ENCODE measurements at places on chromosomes 2 and 18.

DNA sequence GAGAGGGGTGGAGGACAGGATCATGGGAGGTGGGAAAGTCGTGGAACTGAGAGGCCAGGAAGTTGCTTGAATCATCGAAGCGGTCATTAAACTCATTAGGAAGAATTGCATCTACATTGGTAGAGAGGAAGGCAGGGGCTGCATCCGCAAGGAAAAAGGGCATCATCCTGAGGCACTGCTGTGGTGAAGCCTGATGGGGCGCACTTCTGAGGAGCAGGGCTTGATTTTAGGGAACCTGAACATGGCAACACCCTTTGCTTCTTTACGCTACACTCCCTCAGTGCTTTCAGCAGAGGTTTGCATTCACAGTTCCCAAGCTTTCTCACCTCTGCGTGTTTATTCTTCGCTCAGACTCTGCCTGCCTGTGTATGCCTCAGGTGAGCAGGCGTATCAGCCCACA lies 352.0 kb upstream of the RAB6C start:
- no peak for DNase-seq

- no peak for DNase-seq
Observed at GRCh38 chr2:8566155-8566670, 115.6 kb upstream of the ID2 start.

- DNase-seq = peak; percentile 87
Observed at GRCh38 chr2:199457147-199458008, at the start of gene SATB2. SATB2 (minus strand) TSS chr2:199457939; CDS start chr2:199456037, 1,902 bp downstream.

- no peak for DNase-seq
Observed at GRCh38 chr18:4412286-4412685, 42.8 kb downstream of the DLGAP1 start.

- no peak for DNase-seq
Observed at GRCh38 chr2:16224298-16225045, 284.1 kb downstream of the MYCN start.

- no peak for DNase-seq
Observed at GRCh38 chr2:19855542-19856431, 46.0 kb downstream of the TTC32 start.

DNA sequence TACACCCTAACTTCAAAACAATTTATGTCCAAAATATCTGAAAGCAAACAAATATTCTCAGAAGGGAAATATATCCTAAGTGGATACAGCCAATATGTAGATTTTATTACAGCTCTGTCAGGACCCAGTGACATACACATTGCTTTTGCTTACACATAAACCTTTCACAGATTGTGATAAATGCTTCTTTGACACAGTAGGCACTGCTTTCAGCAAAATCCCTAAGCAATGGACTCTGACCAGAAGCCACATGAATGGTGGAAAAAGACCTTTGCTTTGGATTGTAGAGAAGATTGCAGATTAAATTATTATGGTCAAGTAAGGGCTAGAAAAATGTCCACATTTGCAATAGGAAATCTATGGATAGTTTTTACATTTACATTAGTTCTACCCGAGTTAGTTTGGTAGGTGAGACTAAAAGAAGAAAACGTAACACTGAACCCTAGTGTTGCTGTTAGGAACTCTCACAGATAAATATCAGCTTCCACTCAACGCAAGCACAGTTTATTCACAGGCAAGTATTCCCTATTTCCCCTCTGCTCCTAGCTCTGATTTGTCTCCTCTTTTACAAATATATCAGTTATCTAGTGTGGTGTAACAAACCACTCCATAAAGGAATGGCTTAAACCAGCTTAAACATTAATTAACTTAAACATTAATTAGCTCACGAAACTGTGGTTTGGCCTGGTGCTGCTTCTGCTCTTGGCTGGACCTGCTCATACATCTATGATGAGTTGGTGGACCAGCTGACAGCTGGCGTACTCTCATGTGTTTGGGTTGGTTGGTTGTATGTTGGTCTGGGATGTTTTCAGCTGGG lies 23.6 kb upstream of the SERPINE2 start:
- no peak for DNase-seq

GRCh38 chr2:160167089-160167740 lies 32.9 kb downstream of the ITGB6 start:
- DNase-seq = no peak

DNA sequence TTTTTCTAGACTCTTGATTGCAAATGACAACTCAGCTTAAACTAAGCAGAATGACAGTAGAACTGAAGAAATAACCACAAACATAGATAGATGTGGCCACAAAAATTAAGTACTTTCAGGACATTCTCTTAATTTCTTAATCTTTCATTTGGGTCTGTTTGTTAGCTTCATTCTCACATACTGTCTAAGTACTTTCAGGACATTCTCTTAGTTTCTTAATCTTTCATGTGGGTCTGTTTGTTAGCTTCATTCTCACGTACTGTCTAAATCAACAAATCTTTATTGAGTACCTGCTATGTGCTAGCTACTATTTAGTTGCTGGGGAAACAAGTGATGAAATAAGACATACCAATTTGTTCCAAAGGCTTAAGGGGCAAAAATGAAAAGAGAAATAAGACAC lies 35.1 kb downstream of the FAM117B start:
- DNase-seq = no peak

- no peak for DNase-seq
Observed at GRCh38 chr2:71919708-71920107, 228.0 kb downstream of the CYP26B1 start.

DNA sequence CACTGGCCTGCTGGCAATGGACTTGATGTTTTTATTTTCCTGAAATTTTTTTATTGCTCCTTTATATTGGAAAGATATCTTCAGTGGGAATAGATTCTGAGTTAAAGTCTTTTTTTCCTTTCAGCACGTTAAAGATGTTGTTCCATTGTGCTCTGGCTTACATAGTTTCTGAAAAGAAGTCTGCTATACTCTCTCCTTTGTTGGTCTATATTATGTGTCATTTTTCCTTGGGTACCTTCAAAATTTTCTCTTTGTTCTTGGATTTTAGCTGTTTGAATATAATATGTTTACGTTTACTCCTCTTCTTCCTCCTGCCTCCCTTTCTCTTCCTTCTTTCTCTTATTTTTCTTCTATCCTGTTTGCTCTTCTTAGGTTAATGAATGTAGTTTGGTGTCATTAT lies 105.5 kb downstream of the CAPN13 start:
- no peak for DNase-seq

DNA sequence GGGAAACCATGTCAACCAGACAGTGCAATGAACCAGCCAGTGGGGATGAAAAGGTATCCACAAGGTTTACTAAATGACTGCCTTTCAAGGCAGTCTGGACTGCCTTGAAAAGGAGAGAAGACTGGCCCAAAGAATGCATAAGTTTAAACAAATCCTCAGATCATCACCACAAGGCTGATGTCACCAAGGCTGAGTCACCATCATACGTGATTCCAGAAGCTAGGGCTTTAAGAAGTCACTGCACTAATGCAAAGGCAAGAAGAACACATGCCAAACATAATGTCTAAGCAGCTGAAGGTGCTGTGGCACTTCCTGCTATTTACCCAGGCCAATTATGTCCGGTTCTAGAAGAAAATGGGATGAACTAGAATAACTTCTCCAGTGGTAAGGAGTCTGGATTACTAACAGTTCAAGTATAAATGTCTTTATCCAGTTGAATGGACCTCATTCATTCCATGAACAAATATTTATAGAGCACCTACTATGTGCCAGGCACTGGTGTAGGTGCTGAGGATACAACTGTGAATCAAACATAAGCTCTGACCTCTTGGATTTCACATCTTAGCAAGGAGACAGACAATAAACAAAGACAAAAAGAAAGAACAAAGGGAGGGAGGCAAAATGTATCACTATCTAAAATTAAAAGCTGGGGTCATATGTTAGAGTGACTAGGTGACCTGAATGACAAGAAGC lies 37.6 kb upstream of the ONECUT2 start:
- DNase-seq = no peak

- DNase-seq = no peak
Observed at GRCh38 chr18:56712761-56713160, 61.6 kb downstream of the WDR7 start.

All from posterior cingulate gyrus (tissue), 11 donors.